ENCODE measurements at places on chromosomes 13 and 19.

- DNase-seq: no peak
Observed at GRCh38 chr19:17323300-17323963, 11.2 kb downstream of the ANO8 start.

DNA sequence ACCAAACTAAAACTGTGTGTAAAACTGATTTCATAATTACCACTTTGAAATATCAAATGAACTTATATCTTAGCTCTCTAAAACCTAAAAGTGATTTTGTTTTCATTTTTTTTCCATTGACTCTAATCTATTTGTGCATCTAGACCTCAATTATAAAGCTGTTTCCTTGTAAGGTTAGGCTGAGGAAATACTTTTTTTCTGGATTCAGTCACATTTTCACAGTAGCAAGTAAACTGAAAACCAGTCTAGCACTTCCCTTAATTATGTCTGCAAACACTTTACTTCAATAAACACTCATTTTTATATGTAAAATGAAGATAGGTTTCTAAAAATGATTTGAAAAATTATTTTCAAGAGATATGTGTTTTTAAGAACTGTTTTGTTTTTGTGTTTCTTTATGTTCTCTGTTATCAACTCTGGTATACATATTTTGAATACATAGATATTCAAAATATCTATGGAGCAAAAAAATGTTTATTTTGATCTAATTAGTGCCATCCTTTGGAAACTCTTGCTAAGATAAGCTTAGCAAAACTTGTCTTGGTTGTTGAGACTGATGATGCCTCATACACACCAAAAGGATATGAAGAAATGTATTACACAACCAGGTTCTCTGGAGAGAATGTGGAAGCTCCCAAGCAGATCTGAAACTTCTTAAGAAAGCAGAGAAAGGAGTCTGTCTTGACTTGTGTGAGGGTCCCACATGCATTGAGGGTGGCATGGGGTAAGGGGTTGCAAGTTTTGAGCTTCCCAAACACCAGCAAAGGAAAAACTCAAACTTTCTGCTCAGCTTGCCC lies 1887.4 kb downstream of the PCDH9 start:
- DNase-seq: no peak

- DNase-seq: peak; percentile 1
Observed at GRCh38 chr13:30429721-30430694, 7.7 kb downstream of the UBE2L5 start.

- no peak for DNase-seq
Observed at GRCh38 chr13:84903391-84903790, 895.8 kb downstream of the SLITRK6 start.

DNA sequence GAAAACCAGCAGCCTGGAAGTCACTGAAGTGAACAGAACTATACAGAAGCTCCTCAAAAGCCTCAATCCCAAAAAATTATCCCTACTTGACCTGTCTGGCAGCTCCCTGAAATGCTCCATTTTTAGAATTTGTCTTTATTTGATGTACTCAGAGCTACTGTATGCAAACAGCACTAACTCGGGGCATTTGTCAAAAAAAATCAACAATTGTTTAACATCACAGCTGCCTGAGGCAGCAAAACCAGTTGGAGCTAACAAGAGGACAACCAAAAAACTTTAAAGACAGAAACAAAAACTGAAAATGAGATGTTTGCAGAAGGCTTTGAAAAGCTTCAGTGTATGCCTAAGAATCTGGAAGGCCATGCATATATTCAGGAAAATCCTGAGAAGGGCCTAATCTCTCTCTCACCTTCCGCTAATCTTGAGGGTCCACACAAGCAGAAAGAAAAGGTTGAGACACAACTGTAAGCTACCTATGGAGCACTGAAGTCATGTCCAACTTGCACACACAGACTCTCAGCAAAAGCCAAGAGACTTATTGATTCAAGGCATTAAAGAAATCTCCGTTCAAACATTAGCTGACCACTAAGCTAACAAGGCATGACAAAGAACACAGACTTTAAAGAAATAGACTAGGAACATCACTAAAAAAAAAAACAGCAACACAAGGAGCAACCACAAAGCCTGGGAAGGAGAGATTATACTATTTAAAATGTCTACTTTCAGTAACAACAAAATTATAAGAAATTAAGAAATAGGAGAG lies 16.1 kb downstream of the VWA8 start:
- no peak for DNase-seq

DNA sequence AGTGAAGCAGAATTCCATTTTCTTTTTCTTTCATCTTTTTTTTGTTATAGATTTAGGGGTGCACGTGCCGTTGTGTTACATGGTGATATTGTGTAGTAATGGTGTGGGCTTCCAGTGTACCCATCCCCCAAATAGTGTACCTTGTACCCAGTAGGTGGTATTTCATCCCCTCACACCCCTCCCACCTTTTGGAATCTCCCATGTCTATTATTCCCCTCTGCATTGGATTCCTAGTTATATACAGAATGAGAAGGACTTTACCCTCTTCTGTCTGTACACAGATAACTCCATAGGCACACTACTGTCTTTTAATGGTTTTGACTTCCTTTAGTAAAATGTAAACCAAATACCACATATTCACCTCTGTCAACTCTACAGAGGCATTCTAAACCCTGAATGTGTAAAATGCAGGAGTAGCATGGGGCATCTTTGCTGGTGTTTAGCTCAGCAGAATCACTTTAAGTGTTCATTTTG lies 28.0 kb downstream of the FRY start:
- DNase-seq: no peak

DNA sequence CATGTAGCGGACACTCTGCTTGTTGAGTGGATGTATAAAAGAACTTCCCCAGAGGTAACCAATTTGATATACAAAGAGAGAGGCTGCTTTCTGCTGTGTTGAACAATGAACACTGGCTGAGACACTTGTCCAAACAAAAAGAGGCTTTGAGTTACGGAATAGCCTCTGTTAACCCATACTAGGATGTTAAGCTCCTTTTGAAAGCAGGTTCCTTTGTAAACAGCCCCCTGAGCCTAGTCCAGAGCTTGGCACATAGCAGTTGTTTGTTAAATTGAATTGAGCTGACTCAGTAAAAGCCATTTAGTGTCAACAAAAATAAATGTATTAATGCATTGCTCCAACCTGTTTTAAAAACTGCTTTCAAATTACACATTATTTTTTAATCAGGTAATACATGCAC lies 200.1 kb downstream of the MZT1 start:
- DNase-seq: no peak

DNA sequence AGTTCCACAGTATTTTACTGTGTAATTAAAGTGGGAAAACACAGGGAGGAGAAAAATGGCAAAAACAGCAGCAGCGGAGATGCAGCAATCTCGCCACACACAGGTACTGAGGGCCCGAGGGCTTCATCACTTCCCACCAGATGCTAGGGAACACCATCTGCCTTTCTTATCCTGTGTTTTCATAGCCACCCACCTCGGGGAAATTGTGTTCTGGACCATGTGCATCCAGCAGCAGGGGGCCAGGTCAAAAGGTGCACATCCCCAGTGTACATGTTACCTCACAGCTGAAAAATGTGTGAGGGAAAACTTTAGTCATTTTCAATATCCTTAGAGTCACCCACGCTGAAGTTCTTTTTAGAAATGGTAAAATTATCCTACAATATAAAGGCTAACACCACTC lies 30.2 kb downstream of the PDCD5 start:
- no peak for DNase-seq

GRCh38 chr13:109628251-109628699 lies 158.1 kb downstream of the IRS2 start:
- peak; percentile 64 for DNase-seq

DNA sequence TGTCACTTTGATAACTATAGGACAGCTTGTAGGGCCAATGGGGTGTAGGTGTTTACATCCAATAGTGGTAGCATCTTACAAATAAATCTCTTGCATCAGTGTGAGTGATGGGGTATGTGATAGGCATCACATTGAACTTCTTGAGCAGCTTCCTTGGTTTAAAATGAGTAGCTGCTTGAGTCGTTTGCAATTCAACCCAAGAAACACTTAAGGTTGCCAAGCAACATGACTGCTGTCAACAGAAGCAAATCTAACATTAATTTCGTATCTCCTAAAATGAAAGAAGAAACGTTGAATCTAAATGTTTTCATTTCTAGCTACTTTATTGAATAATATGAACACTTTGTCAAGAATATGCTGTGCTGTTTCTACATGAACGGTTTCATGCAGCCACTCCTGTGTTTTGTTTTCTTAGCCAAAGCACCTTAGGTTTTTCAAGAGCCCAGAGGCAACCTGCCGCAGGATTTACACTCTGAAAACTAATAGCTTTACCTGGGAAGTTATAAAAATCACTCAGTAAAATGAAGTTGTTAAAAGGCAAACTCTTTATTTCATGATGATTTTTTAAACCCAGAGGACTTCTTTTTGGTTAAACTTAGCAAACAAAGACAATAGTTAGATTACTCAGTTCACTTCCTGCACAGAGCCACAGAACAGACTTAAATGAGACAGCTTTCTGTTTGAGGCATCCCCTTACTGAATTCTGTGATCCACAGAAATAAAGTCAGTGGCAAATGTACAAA lies 305.2 kb downstream of the MTUS2 start:
- no peak for DNase-seq

- DNase-seq: no peak
Observed at GRCh38 chr13:110961959-110962358, 47.1 kb upstream of the ANKRD10 start.

DNA sequence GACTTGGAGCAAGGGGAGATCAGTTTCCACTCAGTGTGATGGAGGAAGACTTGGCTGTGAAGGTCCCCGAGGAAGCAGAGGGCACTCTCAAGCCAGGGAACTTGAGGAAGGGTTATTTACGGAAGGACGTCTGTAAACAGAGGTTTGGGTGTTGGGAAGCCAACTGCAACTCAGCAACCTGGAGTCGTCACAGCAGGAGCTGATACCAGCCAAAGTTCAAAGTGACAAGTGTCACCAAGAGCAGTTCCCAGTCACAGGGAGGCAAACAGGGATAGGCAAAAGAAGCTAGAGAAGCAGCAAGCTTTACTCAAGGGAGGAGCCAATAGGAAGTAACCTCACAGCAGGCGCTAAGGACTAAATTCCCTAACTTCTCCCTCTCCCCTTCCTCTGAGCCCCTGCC lies 205.5 kb downstream of the EFNB2 start:
- no peak for DNase-seq

- DNase-seq: peak; percentile 29
Observed at GRCh38 chr13:100673713-100674571, 653 bp downstream of the TMTC4 start.

- no peak for DNase-seq
Observed at GRCh38 chr13:51255556-51255955, 33.4 kb downstream of the FAM124A start.

GRCh38 chr19:10961073-10961860 lies 437 bp downstream of the SMARCA4 start:
- no peak for DNase-seq

GRCh38 chr19:50555450-50556281 lies 12.6 kb downstream of the LRRC4B start:
- DNase-seq: no peak

DNA sequence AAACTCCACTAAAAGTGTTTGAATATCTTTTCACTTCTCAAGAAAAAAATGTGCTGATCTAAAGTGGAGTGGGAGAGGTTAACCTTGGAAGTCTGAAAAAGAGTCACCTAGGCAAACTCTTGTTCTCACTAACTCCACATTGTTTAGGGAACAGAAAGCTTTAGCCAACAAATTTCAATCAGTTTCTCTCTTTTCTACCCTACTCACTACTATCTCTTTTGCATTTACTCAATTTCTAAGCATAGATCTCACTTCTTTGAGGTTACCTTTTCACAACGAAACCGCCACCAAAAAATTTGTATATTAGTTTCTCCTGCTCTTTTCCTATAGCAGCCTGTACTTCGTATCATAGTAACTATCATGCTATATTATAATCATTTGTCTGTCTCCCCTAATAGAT lies 6.3 kb downstream of the NHLRC3 start:
- DNase-seq: no peak

DNA sequence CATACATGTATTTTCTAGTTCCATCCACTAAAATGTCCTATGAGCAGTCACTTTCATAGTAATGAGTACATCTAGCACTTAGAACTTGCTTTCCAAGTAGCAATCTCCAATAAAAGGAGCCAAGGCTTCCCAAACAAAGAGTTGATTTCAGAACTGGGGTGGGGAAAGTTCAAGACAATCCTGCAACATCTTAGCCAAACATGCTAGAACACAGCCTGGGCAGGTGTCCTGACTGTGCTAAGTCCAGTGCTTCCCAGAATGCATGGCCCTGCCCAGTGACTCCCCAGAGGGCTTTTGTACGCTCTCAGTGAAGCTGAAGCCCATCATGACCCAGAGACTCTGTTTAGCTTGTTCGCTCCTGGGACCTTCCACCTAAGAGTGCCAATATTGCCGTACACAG lies 106.7 kb upstream of the UBAC2 start:
- DNase-seq: no peak

GRCh38 chr13:28349371-28349770 lies 145.6 kb downstream of the FLT1 start:
- DNase-seq: no peak

GRCh38 chr19:5271145-5271544 lies 69.5 kb downstream of the PTPRS start:
- no peak for DNase-seq

GRCh38 chr13:25973085-25973484 lies 78.7 kb downstream of the SHISA2 start:
- no peak for DNase-seq

GRCh38 chr13:108176685-108177274 lies 38.6 kb downstream of the LIG4 start:
- DNase-seq: no peak

DNA sequence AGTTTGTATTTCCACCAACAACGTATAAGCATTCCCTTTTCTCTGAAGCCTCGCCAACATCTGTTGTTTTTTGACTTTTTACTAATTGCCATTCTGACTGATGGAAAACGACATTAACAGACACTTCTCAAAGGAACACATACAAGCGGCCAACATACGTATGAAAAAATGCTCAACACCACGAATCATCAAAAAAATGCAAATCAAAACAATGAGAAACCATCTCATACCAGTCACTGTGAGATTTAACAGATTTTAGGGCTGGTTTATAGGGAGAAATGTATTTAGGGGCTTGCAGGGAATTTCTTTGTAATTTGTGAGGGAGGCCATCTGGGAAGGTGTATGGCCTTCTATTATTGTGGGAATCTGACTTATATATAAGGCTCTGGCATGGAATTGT lies 2.8 kb upstream of the DZIP1 start:
- DNase-seq: no peak

- no peak for DNase-seq
Observed at GRCh38 chr19:35845215-35846037, 6.9 kb downstream of the NPHS1 start.

Data from T1000 (cell line).